ENCODE measurements at places on chromosomes 1 and 21.

- DNase-seq: no peak
Observed at GRCh38 chr1:62573675-62574074, 23.6 kb upstream of the ANGPTL3 start.

- DNase-seq: no peak
Observed at GRCh38 chr1:39701049-39701439, 9.8 kb upstream of the HPCAL4 start.

- no peak for DNase-seq
Observed at GRCh38 chr1:154193821-154194220, 1.9 kb upstream of the TPM3 start.

DNA sequence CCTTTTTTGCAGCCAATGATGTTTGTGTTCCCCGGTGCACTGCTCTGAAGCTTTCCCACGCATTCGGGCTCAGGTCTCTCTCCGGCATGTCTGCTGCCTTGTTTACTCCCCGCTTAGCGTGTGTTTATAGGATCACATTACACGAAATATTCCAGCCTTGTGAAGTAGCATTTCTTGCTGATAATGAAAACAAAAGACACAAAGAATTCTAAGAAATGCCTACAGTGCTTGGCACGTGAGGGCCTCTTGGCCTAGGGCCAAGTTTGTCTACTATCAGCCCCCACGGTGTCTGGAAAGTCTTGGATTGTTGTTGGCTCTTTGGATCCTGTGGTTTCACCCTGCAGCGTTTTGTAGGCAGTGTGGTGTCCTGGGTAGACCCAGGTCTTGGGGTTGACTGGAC lies 11.2 kb upstream of the GSTM4 start:
- no peak for DNase-seq

- no peak for DNase-seq
Observed at GRCh38 chr1:203667616-203668015, 41.0 kb downstream of the ATP2B4 start.

GRCh38 chr1:41905093-41905675 lies 13.5 kb downstream of the HIVEP3 start:
- no peak for DNase-seq

- no peak for DNase-seq
Observed at GRCh38 chr1:214124281-214124805, 136.6 kb downstream of the PROX1 start.

DNA sequence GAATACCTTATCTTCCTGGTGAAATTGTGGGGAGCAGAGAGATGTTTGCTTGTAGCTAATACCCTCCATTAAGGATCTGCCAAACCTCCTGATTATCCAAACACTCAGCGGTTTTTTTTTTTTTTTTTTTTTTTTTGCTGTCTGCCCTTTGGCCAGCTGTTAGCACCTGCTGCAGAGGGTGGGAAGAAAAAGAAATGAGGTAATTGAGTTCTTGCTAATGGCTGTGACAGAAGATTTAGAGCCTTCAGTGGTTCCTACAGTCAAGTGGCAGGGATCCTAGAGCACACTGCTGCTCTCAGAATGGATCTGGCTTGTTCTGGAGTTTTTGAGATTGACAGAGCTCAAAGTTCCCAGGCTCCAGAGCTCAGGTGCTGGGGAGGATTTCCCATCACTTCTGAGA lies 342.5 kb downstream of the DISC1 start:
- DNase-seq: no peak

GRCh38 chr1:28273216-28273860 lies 14.0 kb downstream of the SESN2 start:
- no peak for DNase-seq

GRCh38 chr1:87197641-87198040 lies 131.0 kb upstream of the LMO4 start:
- no peak for DNase-seq

- peak; percentile 4 for DNase-seq
Observed at GRCh38 chr1:193971595-193971994, 785.2 kb upstream of the B3GALT2 start.

GRCh38 chr1:115832651-115833050 lies 8.3 kb downstream of the NHLH2 start:
- DNase-seq: no peak

DNA sequence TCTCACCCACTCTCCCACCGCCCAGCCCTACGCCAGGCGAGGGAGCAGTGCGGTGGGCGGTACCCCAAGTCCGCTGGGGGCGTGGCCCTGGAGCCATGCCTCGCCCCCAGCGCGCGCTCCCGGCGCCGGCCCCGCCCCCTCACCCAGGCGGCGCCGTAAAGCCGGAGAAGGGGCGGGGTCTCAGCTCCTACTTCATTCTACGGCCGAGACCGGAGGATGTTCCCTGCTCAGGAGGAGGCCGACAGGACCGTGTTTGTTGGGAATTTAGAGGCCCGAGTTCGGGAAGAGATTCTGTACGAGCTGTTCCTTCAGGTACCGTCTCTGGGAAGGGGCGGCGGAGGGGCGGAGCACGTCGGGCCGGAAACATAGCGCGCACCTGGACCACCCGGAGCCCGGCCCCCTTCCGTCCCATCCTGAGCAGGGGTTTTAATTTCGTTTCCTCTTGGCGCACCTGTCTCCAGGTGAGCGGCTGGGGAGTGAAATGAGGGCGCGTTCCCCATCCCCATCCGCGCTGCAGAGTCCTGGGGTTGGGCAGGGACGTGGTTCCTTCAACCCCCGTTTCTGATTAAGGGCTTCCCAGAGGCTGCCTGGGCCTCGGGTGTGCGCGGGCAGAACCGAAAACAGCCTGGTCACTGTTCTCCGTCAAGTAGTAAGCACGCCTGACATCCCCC lies at the start of gene RBM11:
Gene RBM11, plus strand, starts transcription at position 187 of the 671 bp plus-strand sequence. Its CDS starts 30 bp downstream, at position 217.
- peak; percentile 48 for DNase-seq

DNA sequence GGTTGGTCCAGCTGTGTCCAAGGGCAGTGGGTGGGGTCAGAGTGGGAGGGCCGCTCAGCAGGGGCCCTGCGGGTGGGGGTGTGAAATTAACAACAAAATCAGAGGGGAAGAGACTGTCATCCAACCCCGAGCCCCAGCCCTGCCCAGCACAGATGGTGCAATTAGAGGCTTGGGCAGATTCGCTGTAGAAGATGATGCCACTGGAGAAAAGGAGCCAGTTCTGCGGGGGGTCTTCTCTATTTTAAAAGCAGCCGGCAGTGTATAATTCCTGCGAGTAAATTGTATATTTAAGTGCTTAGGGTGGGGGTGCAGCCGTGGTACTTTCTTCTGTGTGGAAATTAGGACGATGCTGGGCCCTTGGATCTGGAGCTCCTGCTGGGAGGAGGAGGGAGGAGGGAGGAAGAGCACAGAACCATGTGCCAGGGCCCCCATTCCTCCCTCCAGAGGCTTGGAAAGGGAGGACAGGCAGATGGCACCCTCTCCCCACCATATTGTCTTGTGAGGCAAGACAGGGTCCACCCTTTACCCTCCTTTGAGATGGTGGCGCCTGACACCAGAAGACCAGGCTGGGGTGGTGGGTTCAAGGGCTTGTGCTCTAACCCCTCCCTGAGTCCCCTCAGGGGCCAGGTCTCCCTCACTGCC lies 89.2 kb downstream of the ACTL8 start:
- DNase-seq: no peak

DNA sequence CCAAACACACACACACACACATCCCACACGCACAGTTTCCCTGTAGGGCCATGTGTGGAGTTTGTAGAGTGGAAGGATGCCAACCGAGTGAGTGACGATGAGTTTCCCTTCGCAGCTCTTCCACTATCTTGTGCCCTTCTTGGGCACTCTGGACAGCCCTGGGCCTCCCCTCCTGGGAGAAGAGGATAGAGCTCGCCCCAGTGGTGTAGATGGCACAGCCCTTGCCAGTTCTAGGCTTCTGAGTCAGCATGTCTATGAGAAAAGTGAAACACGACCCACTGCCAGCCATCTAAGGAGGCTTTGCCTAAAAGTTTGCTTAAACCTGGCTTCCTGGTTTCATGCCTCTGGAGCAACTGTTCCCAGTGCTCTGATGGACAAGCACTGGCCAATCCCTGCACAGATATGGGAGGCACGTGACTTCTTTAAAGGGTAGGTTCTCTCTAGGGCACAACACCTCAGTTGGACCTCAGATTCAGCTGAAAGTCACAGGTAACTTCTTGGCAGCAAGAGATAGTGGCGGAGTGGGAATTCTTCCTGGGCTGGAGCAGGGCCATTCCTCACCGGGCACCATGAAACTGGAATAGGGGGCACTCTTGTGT lies 195.9 kb upstream of the GALNT2 start:
- no peak for DNase-seq

GRCh38 chr1:1164701-1165451 lies 8.8 kb upstream of the TTLL10 start:
- DNase-seq: no peak

- DNase-seq: no peak
Observed at GRCh38 chr21:29293495-29293894, 5.2 kb upstream of the BACH1 start.

GRCh38 chr1:70415882-70416281 lies 4.8 kb downstream of the CTH start:
- DNase-seq: no peak

DNA sequence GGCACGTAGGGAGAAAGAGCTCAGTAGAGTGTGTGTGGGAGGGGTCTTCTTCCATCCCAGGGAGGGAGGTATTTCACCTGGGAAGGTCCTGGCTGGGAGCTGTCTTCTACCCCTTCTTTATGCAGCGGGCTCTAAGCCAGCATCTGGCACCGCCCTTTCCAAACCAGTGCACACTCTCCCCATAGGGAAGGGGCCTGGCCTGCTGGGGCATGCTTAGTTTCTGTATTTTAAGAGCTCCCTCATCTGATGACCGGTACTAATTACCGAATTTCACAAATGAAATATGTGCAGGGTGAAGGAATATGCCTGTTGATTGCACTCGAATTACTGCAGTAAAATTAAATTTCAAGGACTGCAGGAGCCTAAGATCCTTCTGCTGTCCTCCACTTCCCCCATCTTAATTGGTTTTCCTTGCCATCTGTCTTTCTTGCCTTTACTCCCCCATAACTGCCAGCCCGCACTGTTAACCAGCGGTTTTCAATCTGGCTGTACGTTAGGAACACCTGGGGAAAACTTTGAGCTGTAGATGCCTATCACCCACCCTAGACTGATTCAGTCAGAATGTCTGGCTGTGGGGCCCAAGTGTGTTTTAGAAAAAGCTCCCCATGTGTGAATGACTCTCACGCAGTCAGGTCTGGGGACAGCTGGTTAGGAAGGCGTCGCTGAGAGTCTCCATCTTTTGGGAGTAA lies 20.1 kb downstream of the GALNT2 start:
- DNase-seq: no peak

GRCh38 chr21:39481886-39482285 lies 30.1 kb downstream of the SH3BGR start:
- no peak for DNase-seq

- DNase-seq: no peak
Observed at GRCh38 chr1:204883405-204883804, 12.7 kb downstream of the NFASC start.

DNA sequence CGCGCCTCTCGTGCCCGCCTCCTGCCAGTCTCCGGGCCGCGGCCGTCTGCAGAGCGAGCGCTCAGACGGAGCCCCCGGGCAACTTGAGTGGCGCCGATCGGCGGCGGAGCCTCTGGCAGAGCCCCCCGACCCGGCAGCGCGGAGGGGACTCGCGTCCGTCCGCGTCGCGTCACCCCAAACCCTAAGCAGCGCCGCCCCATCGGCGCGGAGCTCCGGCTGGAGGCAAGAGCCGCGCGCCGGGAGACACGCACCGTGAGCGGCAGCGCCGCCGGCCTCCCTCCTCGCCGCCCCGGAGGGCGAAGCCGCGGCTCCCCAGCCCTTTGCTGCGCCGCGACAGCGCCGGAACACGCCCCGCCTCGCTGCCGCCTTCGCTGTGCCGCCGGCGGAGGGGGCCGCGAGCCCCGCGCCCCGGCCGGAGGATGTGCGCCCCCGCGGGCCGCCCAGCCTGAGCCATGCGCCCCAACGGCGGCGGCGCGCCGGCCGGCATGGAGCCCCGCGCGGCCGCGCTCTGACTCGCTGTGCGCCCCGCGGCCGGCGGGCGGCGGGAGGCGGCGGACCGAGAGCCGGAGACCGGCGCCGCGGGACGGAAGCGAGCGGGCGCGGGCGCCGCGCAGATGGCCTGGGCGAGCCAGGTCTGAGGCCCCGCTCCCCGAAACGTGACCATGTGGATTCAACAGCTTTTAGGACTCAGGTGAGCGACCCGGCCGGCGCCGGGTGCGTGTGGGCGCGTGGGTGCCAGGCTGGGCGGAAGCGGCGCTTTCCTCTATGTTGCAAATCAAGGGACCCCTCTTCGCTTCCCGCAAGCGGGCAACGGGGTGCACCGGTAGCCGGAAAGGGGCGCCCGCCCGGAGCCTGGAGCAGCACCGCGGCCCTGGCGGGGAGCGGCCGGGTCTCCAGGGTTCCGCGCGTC lies 610 bp downstream of the AJAP1 start:
- no peak for DNase-seq

DNA sequence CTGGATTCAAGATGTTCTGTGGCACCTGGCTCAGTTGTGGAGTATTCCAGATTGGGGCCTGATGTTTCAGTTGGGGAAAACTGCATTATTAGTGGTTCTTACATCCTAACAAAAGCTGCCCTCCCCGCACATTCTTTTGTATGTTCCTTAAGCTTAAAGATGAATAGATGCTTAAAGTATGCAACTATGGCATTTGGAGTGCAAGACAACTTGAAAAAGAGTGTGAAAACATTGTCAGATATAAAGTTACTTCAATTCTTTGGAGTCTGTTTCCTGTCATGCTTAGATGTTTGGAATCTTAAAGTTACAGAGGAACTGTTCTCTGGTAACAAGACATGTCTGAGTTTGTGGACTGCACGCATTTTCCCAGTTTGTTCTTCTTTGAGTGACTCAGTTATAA lies 7.2 kb downstream of the FPGT start:
- DNase-seq: no peak

- no peak for DNase-seq
Observed at GRCh38 chr1:43204394-43204793, 32.3 kb downstream of the CFAP57 start.

- DNase-seq: peak; percentile 61
Observed at GRCh38 chr1:147273409-147274336, 31.2 kb downstream of the CHD1L start.

DNA sequence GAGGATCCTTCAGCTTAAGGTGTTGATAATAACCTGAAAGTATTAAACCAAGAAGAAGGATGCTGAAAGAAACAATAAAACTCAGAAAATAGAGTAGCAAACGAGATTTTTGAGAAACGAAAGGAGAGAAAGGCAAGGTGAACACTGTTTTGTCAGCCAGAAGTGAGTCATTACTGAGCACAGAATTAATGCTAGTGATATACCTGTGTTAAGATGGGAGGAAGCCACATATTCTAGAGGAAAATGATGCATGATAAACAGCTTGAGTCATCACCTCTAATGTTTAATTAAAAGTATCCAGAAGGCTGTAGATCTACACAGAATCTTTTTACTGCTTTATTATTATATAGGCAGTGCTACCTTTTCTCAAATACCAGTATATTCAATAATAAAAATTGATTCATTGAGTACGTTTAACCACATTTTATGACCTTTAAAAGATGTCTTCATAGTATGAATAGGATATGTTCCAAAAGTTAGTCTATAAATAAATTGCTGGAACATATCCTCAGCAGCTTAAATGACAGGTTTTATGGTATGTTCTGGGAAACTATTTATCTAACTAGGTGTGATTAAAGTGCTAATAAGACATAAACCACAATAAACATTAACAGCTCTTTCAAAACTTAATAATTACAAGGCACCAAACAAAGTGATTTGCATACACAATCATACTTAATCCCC lies 10.3 kb downstream of the SH3GLB1 start:
- DNase-seq: no peak

All from NCI-H460 (cell line).